ENCODE measurements at places on chromosomes 4 and X.

DNA sequence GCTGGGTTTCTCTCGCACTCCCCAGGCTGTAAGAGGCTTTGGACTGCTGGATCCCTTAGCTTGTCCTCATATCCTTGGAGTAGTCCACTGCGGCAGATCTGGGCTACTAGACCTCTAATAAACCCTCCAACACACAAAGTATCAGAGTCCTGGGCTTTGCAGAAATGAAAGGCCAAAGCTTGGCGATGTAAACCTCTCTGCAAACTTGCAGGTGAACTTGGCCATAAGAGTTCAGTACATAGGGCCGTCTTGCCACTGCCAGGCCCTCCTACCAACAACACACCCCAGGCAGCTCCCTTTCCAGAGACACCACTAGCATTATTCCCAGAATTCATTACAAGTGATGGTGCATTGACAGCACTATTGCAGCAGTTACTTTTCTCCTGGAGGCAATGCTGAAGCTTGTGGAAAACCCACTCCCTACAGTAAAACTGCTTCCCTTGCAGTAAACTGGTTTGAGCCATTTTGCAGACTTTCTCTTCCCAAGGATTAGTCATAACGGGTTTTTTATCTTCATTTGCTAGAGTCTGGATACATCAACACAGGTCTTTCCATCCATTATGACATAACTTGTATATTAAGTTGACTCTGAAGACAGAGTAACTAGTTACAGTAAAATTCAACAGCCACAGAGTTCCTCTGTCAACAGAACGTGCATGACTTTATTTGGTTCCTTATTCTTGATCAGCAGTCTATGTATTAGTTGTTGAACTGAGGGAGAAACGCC, 2.4 kb downstream of the ANKRD50 start:
- no peak for DNase-seq

DNA sequence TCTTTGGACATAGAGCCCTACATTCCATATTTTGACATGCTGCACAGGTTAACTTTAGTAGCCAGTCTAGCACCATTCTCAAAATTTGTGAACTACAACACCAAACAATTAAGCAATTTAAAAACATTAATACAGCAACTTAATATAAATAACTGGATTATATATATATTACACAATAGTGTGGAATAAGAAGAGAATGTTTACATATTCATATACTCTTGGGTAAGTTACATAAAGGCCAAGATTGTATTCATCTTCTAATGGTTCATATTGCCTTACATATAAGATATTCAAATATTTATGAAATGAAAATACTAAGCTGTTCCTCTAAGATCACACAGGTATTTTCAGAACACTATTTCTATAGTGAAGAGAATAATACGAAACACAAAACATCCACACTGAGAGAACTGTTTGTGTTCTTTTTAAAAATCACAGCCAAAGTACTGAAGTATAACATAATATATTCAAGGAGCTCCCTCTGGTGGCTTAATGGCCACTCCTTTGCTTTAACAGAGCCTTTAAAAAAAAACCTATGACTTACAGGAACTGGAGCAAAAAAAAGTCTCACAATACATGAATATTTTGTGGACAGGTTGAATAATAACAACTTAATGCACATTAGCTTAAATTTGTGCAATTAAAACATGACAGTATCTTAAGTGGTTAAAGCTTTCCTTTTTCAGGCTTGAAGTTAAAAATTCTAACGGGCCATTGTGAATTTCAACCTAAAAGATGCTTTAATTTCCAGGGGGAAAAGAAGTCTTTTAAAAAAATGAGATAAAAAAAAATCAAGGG, 46.2 kb downstream of the NEK1 start:
- DNase-seq: peak; percentile 38

- no peak for DNase-seq
Measured at GRCh38 chrX:45778616-45779015, 577.9 kb upstream of the DIPK2B start.

GRCh38 chrX:132406106-132406505, 82.7 kb downstream of the MBNL3 start:
- no peak for DNase-seq

GRCh38 chrX:459611-460010, 72.9 kb upstream of the PPP2R3B start:
- no peak for DNase-seq

DNA sequence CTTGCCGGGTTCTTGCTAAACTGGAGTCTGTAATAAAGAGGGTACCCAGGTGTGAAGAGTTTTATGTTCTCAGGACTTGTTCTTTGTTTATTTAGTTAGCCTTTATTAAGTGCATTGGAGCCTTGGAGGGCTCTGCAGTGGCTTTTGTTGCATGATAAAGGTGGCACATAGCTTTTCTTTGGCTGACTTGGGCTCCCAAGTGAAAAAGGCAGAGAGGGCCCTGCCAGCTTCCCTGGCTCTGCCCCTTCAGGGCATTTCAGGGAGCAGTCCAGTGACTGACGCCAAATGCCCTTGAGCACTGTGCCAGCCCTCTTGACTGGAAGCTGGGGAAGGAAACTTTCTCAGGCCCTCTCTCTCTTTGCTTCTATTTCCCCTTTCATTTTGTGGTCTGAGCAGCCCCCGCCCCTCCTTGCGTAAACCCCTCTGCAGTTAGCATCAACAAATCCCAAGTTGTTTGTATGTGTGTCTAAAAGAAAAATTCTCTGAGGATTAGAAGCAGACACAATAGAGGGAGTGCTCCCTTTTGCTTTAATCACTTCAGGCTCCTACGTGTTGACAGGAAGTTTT, 152.2 kb downstream of the NHS start:
- no peak for DNase-seq

DNA sequence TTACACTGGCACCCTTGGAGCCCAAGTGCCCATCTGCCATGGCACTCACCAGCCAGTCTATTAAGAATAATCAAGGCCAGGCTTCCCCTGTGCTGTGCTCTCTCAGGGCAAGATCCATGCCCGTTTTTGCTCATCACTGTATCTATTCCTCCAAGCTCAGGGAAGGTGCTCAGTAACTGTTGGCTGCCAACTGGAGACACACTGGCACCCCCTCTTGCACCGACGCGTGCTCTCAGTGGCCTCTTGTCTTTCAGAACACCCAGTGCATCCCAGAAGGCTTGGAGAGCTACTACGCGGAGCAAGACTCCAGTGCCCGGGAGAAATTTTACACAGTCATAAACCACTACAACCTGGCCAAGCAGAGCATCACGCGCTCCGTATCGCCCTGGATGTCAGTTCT, 30.1 kb downstream of the NSG1 start:
- DNase-seq: no peak

- no peak for DNase-seq
Measured at GRCh38 chr4:144750348-144750747, 104.4 kb downstream of the HHIP start.
